Pancreas (tissue), 10 donors: ENCODE measurements at places on chromosomes 13 and 19. TPM values are rescaled to one million over a fixed set of nuclear protein-coding genes. Genes with fewer than 3 reads are reported as not detected.

DNA sequence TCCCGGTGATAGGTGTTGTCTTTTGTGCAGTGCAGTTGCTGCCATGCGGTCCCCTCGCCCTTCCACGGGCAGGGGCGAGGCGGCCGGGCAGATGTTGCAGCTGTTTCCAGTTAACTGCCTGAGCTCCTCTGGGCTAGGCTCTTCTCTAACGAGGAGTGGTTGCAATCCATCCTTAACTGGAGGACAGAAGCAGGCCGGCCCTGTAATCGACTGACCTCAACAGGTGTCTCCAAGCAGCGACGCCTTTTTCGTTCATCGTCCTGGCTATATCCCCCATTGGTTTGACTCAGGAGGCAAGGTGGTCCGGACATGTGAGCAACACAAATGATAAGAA lies 1.9 kb upstream of the TSC22D1 start:
- H3K27me3 ChIP-seq = no peaks in the 10 kb centered on the region
- no peaks in the 10 kb centered on the region for H3K36me3 ChIP-seq
- DNase-seq = no peak
- peak overlapping the region; percentile 93 for H3K27ac ChIP-seq
- H3K4me3 ChIP-seq = peak overlapping the region; percentile 66

GRCh38 chr13:75485286-75486062 lies 3.5 kb upstream of the TBC1D4 start:
- H3K36me3 ChIP-seq = no peaks in the 10 kb centered on the region
- H3K4me1 ChIP-seq = peaks cover 15% of the 10 kb centered on the region
- H3K4me3 ChIP-seq = no peak overlapping the region
- no peak for DNase-seq
- no peaks in the 10 kb centered on the region for H3K27me3 ChIP-seq
- H3K27ac ChIP-seq = no peak overlapping the region

DNA sequence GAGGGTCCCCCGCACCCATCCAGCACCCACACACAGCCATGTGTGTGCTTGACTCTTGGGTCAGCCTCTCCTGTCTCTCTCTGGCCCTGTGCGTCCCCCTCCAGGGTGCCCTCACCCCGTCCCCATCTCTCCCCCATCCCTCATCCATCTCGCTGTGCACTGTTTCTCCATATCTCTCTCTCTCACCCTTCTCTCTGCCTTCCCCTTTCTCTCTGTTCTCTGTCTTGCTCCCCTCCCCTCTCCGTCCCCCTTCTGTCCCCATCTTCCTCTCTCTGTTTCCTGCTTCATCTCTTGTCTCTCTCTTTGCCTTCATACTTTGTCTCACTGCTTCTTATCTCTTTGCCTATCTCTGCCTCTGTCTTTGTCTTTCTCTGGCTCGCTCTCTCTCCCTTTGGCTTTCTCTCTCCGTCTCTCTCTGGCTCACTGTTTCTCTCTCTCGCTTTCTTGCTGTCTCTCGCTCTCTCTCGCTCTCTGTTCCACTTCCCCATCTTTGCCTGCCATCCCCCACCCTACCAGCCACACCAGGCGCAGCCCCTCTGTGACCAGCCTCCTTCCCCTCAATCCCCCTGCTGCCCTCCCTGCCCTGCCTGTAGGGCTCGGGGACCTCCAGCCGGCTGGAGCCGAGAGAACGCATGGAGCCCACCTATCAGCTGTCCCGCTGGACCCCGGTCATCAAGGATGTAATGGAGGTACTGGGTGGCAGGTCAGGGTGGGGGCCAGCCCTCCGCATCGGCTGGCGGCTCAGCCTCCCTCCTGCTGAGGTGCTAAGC lies 8.9 kb downstream of the STXBP2 start:
- no peak overlapping the region for H3K4me3 ChIP-seq
- H3K27ac ChIP-seq = no peak overlapping the region
- H3K27me3 ChIP-seq = no peaks in the 10 kb centered on the region
- H3K4me1 ChIP-seq = no peaks in the 10 kb centered on the region
- no peaks in the 10 kb centered on the region for H3K36me3 ChIP-seq

GRCh38 chr19:23527797-23528196 lies 132.5 kb upstream of the ZNF91 start:
- DNase-seq = no peak
- H3K27ac ChIP-seq = no peak overlapping the region
- H3K4me3 ChIP-seq = no peak overlapping the region

- H3K4me1 ChIP-seq = no peaks in the 10 kb centered on the region
- H3K27me3 ChIP-seq = no peaks in the 10 kb centered on the region
- DNase-seq = no peak
- H3K27ac ChIP-seq = no peak overlapping the region
These were observed 653.7 kb downstream of the DACH1 start for GRCh38 chr13:71213252-71213821.

Gene CYP4F2
- total RNA-seq = 0.28 TPM

DNA sequence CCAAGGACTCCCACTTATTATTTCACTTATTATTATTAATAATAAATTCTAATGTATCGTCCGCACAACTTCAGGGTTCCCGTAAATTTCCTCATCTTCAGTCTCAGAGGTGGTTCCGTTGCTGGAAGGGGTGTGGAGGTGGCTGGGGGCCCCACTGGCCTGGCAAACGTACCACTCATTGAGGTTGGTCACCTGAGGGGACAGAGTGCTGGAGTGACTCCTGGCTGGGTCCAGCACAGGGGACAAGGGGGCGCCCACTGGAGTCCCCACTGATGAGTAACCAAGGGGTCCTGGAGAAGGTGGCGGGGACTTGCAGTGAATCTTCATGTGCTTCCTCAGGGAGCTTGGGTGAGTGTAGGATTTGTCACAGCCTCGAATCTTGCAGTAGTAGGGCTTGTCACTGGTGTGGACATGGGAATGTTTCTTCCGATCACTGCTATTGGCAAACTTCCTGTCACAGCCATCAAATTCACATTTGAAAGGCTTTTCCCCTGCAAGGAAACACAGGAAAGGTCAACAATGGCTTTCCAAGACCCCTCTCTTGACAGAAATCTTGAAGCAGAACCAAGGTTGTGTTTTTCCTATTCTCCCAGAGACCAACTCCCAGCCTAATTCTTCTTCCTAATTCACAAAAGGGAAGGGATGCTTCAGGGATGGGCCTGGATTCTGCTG lies 6.1 kb downstream of the ZIC5 start:
- no peak overlapping the region for H3K4me3 ChIP-seq
- peaks cover 11% of the 10 kb centered on the region for H3K4me1 ChIP-seq
- DNase-seq = no peak
- no peak overlapping the region for H3K27ac ChIP-seq

- H3K4me1 ChIP-seq = peaks cover 7% of the 10 kb centered on the region
- DNase-seq = no peak
- H3K36me3 ChIP-seq = no peaks in the 10 kb centered on the region
- H3K27ac ChIP-seq = no peak overlapping the region
These were observed 83.7 kb downstream of the STK24 start for GRCh38 chr13:98493042-98493712.

Gene FPR2
- 0.72 TPM for total RNA-seq

DNA sequence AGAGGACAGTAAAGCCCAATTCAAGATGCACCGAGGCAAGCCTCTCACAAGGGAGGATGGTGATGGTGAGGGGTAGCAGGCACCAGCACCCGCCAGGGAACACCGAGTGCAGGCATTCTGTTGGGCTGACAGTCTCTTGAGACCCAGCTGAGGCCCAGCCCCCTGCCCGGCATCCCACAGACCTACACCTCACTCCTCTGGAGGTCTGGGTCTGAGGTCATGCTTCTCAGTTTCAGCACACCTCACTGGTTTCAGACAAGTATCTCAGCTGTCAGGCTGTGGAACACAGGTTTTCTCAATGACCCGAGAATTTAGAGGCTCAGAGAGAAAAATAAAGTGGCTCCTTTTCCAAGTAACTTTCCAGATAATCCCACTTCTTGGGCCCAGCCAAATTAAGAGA lies 27.7 kb upstream of the EPHX3 start:
- no peak for DNase-seq
- peaks cover 72% of the 10 kb centered on the region for H3K36me3 ChIP-seq
- peaks cover 16% of the 10 kb centered on the region for H3K4me1 ChIP-seq
- no peaks in the 10 kb centered on the region for H3K27me3 ChIP-seq

Gene TGFBR3L
- 0.16 TPM for total RNA-seq

GRCh38 chr13:73520566-73521289 lies 461.9 kb downstream of the KLF5 start:
- H3K27ac ChIP-seq = no peak overlapping the region
- H3K36me3 ChIP-seq = no peaks in the 10 kb centered on the region
- H3K4me1 ChIP-seq = no peaks in the 10 kb centered on the region
- H3K27me3 ChIP-seq = no peaks in the 10 kb centered on the region
- no peak overlapping the region for H3K4me3 ChIP-seq

Gene SPC24
- 1.4 TPM for total RNA-seq

GRCh38 chr19:46761418-46761831 lies 15.2 kb upstream of the STRN4 start:
- DNase-seq = no peak
- no peaks in the 10 kb centered on the region for H3K36me3 ChIP-seq
- no peaks in the 10 kb centered on the region for H3K27me3 ChIP-seq
- no peak overlapping the region for H3K4me3 ChIP-seq

Gene ZNF415
- total RNA-seq = 4.8 TPM

- DNase-seq = peak; percentile 46
- H3K36me3 ChIP-seq = no peaks in the 10 kb centered on the region
- peaks cover 10% of the 10 kb centered on the region for H3K4me1 ChIP-seq
- no peak overlapping the region for H3K27ac ChIP-seq
- H3K4me3 ChIP-seq = peak overlapping the region; percentile 29
These were observed 18.2 kb downstream of the IL17D start for GRCh38 chr13:20721454-20722357.

Gene DLEU7
- 0.08 TPM for total RNA-seq

- no peaks in the 10 kb centered on the region for H3K27me3 ChIP-seq
- H3K27ac ChIP-seq = no peak overlapping the region
- H3K4me3 ChIP-seq = no peak overlapping the region
- no peaks in the 10 kb centered on the region for H3K4me1 ChIP-seq
- DNase-seq = no peak
These were observed 7.6 kb upstream of the ZNF566 start for GRCh38 chr19:36497001-36497400.

Gene TSKS
- total RNA-seq = not detected

- DNase-seq = no peak
- H3K36me3 ChIP-seq = no peaks in the 10 kb centered on the region
- H3K27ac ChIP-seq = no peak overlapping the region
- no peaks in the 10 kb centered on the region for H3K27me3 ChIP-seq
- no peak overlapping the region for H3K4me3 ChIP-seq
These were observed 1241.5 kb upstream of the MIR17HG start for GRCh38 chr13:90105849-90106496.

- no peaks in the 10 kb centered on the region for H3K27me3 ChIP-seq
- no peak for DNase-seq
- H3K4me3 ChIP-seq = no peak overlapping the region
- H3K4me1 ChIP-seq = peaks cover 5% of the 10 kb centered on the region
These were observed 5.8 kb downstream of the MISP3 start for GRCh38 chr19:14078411-14078810.

DNA sequence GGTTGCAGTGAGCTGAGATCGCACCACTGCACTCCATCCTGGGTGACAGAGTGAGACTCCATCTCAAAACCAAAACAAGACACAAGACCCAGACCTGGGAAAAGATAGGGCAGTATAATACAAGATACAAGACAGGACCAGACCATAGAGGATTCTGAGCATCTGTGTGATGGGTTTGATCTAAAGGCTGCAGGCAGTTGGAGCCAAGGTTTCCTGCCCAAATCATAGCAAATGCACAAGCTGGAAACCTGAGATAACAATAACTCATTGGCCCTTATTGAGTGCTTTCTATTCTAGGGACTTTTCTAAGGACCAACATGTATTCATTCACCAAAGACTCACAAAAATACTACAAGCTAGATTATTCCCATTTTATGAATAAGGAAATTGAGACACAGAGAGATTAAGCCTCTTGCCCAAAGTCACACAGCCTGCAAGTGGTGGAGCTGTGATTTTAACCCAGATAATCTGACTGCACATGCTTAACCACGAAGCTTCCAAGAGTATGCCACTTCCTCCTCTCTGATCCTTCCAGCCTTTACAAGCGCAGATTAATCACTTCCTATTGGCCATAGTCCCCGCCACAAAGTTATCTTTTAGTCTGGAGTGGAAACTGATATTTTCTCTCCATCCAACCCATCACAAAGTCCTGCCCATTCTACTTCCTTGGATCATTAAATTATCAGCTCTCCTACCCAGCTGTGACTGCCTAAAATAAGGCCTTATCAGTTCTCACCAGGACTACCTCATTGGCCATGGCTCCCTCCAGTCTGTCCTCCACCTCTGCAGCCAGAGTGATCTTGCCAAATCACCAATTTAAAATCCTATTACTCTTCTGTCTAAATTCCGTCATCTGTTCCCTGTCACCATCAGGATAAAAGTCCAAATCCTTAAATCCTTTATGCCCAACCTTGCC lies 147.2 kb downstream of the FLT1 start:
- no peak for DNase-seq
- no peaks in the 10 kb centered on the region for H3K4me1 ChIP-seq
- H3K27me3 ChIP-seq = peaks cover 5% of the 10 kb centered on the region
- H3K4me3 ChIP-seq = no peak overlapping the region
- no peak overlapping the region for H3K27ac ChIP-seq

Gene MTUS2
- 4.4 TPM for total RNA-seq

DNA sequence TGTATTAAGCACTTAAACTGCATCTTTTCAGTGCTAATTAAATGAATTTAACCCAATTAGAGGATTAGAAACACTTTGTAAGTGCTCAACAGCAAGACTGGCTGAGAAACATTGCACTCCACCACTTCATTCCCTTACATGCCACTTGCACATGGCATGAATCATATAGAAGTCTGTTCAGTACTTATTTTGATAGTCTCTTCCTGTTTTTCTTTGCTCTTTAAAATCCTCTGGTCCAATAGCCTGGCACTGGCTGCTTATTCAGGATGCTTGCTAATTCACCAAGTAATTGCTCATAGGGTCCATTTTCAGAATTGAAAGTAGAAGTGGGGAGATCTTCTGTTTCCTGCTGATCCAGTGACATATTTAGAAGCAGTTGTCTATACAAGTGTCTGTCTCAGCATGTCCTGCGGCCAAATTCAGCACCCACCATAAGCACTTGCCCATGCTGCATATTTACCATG lies 900.1 kb downstream of the PCDH9 start:
- H3K4me1 ChIP-seq = no peaks in the 10 kb centered on the region
- H3K36me3 ChIP-seq = no peaks in the 10 kb centered on the region
- no peaks in the 10 kb centered on the region for H3K27me3 ChIP-seq
- no peak overlapping the region for H3K4me3 ChIP-seq

Gene MISP3
- 8.8 TPM for total RNA-seq

GRCh38 chr19:20612711-20613316 lies 47.2 kb upstream of the ZNF737 start:
- no peak overlapping the region for H3K4me3 ChIP-seq
- H3K27me3 ChIP-seq = no peaks in the 10 kb centered on the region
- no peaks in the 10 kb centered on the region for H3K36me3 ChIP-seq
- peaks cover 9% of the 10 kb centered on the region for H3K4me1 ChIP-seq

Gene HIPK4
- total RNA-seq = not detected

Gene UQCRFS1
- 16.7 TPM for total RNA-seq

Gene IGSF23
- total RNA-seq = 1.3 TPM

DNA sequence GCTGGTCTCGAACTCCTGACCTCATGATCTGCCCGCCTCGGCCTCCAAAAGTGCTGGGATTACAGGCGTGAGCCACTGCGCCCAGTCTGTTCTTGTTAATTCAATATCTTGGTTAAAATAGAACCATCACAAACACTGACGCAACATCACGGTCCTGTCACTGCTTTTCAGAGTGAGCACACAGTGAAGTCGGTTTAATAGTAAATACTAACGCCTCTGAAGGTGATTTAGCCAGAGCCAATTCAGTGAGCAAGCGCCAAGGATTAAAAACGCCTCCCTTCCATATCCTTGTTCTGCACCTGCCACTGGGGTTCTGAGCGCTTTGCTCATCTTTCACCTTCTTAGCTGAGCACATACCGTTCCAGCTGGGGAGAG lies 30.3 kb downstream of the LAMP1 start:
- H3K36me3 ChIP-seq = peaks cover 8% of the 10 kb centered on the region
- no peaks in the 10 kb centered on the region for H3K4me1 ChIP-seq
- H3K27me3 ChIP-seq = no peaks in the 10 kb centered on the region
- no peak overlapping the region for H3K4me3 ChIP-seq
- DNase-seq = no peak
